Coronary artery (tissue), 2 donors: ENCODE measurements at places on chromosomes 2 and 18.
A peak's percentile ranks its signal among the peaks of the same experiment; 100 is the strongest.

GRCh38 chr2:69462780-69463179 is 25.5 kb upstream of the NFU1 start:
- no peak for DNase-seq

DNA sequence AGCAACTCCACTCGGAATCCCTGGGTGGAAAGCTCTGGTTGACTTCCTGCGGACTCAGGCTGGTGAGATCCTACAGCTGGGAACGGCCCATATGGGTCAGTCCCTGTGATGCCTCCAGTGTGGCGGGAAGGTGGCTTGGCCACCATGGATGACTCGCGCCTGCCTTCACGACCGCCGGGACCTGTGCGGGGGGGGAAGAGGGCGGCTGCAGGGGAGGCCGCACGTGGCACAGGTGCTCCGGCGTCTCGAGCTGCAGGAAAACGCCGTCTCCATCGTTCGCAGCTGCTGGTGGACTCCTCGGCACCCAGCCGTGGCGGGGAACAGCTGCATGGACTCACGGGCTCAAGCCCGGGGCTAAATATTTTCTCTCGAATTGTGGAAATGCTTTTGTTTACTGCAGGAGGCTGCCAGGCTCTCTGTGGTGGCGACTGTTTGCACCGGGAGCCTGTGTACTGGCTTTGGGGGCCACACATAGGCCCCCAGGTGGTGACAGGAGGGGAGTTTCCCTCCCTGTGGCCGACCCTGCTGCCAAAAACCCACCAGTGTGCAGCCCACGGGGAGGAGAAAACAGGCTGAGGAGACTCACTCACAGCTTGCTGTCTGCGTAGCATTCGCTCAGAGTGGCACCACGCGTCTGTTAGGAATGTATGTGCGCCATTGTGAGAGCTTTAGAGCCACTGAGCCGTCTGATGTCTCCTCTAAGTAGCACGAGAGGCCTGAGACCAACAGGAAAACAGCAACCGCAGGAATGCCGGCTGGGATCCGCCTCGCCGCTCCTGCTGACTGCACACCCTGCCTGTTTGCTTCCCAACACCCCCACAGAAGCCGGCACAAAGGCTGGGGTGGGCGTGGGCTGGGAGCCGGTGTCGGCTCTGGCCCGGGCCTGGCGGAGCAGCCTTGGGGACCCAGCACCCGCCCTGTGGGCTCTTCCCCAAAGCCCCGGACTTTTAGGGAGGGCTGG is 89.2 kb downstream of the NFATC1 start:
- DNase-seq: no peak

DNA sequence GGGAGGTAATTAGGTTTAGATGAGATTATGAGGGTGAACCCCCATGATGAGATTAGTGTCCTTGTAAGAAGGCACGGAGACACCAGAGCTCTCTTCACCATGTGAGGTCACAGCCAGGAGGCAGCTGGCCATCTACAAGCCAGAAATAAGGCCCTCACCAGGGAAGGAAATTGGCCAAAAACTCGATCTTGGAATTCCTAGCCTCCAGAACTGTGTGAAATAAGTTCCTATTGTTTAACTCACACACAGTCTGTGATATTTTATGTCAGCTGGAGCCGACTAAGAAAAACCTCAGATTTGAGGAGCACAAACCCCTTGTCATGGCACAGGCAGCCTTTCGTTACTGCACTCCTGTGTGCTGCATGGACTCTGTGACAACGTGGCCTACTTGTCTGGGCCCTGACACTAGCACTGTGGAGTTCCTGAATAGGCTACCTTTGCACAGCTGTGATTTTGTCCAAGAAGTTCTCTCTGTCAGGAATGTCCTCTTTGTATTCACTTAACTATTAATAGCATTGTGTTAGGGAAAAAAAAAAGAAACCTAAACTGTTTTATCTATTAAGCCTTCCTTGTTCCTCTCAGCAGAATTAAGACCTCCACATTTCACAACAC is 319.8 kb downstream of the TDRD15 start:
- no peak for DNase-seq

DNA sequence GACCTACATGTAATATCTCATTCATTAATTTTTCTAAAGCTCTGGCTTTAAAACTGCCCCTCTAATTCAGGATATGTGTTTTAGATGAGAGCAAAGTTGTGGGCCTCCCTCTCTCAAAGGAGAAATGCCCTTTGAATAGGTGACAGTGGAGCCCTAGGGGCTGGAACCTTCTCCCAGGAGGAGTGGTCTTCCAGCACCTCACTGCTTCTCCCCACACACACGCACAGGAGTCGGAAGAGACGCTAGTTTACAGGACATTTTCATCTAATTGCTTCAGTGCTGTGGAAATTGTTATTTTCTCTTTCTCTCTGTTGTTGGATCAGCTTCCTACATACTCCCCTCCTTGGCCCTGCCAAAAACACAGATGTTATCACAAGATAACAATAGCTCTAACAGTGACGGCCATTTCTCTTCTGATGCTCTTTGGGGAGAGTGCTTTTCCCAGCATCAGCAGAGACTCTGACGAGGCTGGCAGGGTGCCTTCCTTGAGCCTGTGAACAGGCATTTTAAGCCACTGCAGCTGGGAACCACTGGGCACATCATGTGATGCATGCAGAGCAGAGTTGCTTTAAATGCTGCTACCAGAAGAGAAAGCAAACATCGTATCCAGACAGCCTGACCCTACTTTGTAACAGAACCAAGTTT is 209.4 kb upstream of the SP5 start:
- no peak for DNase-seq

DNA sequence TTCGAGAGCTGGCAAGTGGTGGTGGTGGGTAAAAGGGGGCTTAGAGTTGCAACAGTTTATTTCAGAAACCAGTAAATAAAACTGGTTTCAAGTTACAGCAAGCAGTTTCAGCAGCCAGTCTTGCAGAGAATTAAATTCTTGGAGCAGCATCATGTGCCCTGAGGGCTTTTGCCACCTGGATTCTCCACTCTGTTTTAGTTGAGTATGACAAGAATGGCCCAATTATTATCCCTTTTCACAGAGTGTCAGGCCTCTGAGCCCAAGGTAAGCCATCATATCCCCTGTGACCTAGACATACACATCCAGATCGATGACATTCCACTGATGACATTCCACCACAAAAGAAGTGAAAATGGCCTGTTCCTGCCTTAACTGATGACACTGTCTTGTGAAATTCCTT is 72.8 kb upstream of the FANCL start:
- DNase-seq: no peak

DNA sequence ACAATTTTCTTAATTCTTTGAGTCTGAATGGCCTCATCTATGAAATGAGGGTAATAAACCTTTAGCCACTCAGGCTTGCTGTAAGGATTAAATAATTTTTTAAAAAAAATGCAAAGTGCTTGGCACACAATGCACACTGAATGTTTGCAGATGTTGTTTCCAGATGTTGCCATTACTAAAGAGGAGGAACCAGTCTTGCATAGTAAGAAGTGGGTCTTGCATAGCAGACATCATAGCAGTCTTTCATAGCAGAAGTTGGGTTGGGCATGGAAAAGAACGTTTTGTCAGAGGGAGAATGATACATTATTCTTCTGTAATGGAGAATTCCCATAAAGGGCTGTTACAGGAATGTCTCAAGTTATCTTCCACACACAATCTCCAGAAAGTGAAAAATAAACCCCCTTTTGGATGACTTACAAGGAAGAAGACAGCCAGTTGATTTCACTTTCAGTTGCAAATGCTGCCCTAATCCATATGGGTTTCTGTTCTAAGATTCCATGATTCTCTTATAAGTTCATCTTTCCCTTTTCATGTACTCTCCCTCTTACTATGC is 327.7 kb downstream of the SUCLG1 start:
- DNase-seq: no peak

DNA sequence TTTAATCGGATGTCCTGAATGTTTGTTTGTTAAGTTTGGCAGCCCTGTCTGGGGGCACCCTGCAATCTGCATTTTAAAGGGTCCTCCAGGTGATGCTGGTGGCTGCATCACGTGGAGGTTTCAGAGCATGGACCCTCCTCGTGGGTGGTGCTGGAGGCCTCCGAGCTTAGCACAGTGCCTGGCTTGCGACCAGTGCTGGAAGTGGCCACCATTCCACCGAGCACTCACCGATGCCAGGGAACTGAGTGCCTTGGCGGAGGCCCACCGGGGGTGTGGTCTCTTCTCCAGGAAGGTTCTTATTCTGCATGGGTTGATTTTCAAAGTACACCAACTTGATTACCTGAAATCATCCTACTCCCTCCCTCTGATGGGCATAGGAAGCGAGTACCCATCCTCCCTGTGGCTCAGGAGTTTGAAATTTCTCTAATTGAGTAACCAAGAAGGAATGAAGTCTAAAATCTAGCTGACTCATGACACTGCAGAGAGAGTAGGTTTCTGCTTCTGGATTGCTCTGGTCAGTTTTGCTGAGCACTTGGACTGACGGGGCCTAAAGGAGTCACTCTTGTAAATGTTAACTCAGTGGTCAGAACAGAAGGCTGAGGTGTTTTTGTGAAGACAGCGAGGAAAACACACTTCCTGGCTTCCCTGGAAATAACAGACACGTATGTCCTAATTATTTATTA is 58.1 kb upstream of the SLC66A3 start:
- no peak for DNase-seq

DNA sequence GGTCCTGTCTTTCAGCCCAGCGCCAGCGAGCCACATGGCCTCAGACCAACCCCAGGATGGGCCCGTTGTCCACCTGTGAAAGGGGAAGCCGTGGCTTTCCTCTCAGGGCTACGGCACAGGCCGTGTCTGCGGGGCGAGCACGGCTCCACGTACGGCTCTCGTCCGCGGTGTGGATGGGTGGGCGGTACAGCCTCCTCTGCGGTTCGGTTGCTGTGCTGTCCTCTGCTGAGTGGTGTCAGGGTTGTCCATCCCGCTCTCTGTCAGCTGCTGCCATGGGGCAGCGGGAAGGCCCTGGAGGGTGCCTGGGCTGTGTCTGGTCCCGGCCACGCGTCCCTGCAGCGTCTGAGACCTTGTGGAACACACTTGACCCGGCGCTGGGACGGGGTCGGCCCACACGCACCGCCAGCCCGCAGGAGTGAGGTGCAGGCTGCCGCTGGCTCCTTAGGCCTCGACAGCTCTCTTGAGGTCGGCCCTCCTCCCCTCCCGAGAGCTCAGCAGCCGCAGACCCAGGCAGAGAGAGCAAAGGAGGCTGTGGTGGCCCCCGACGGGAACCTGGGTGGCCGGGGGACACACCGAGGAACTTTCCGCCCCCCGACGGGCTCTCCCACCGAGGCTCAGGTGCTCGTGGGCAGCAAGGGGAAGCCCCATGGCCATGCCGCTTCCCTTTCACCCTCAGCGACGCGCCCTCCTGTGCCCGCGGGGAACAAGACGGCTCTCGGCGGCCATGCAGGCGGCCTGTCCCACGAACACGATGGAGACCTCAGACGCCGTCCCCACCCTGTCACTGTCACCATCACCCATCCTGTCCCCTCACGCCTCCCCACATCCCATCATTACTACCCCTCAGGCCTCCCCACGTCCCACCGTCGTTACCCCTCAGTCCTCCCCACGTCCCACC is 128.7 kb downstream of the NFATC1 start:
- DNase-seq: peak; percentile 68

- no peak for DNase-seq
These were observed 100.6 kb downstream of the CDK15 start for GRCh38 chr2:201906777-201907562.

DNA sequence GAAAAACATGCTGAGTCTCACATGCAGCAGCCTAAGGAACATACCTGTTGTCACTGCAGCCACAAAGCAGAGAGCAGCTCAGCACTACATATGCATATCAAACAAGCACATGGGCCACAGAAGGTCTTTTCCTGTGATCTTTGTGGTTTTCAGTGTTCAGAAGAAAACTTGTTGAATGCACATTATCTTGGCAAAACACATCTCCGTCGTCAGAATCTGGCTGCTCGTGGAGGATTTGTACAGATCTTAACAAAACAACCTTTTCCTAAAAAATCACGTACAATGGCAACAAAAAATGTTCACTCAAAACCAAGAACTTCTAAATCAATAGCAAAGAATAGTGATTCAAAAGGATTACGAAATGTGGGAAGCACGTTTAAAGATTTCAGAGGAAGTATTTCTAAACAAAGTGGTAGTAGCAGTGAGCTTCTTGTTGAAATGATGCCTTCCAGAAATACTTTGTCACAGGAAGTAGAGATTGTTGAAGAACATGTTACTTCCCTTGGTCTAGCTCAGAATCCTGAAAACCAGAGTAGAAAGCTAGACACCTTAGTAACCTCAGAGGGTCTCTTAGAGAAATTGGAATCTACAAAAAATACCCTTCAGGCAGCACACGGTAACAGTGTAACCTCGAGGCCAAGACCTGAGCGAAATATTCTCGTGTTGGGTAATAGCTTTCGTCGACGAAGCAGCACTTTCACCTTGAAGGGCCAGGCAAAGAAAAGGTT is 34.1 kb downstream of the ZNF407 start:
- no peak for DNase-seq

GRCh38 chr2:105112345-105112744 is 74.5 kb downstream of the MRPS9 start:
- DNase-seq: no peak

GRCh38 chr2:67394734-67395133 is 2.4 kb upstream of the ETAA1 start:
- no peak for DNase-seq

DNA sequence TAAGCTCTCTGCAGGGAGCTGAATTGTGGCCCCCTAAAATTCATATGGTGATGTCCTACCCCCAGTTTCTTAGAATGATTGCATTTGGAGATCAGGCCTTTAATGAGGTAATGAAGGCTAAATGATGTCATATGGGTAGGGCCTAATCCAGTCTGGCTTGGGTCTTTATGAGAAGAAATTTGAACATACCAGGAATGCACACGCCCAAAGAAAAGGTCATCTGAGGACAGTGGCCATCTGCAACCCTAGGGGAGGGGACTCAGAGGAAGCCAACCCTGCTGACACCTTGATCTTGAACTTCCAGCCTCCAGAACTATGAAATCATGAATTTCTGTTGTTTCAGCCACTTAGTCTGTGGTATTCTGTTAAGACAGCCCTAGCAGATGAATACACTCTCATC is 426.7 kb downstream of the EPHA4 start:
- DNase-seq: no peak

- no peak for DNase-seq
These were observed 127.1 kb upstream of the CDH7 start for GRCh38 chr18:65623676-65624075.

- no peak for DNase-seq
These were observed 170.1 kb downstream of the FHOD3 start for GRCh38 chr18:36467614-36468013.

DNA sequence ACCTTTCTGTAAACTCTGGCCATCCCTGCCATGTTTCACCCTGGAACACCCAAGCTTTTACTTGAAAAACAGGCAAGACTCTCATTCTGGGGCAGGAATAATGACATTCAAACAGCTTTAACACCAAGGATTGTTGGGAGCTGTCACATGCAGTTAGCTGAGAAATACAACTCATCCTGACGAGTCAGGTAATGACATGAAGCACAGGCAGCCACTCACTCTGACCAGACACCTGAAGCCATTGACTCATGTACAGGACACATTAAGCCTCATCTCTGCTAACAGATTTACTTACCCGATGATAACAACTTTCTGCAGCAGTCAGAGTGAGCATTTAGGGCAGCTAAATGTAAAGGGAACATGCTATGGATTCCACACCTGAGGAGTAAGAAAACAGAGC is 163.1 kb upstream of the PGAP1 start:
- DNase-seq: no peak

GRCh38 chr18:23240609-23240930 is 105.3 kb downstream of the CABLES1 start:
- no peak for DNase-seq

GRCh38 chr2:235521844-235522243 is 28.0 kb downstream of the AGAP1 start:
- no peak for DNase-seq
